NCI-H1417 (cell line): ENCODE measurements at places on chromosomes 4 and X.

GRCh38 chrX:102627640-102628039 is 23.6 kb upstream of the GPRASP1 start:
- no peak for DNase-seq

DNA sequence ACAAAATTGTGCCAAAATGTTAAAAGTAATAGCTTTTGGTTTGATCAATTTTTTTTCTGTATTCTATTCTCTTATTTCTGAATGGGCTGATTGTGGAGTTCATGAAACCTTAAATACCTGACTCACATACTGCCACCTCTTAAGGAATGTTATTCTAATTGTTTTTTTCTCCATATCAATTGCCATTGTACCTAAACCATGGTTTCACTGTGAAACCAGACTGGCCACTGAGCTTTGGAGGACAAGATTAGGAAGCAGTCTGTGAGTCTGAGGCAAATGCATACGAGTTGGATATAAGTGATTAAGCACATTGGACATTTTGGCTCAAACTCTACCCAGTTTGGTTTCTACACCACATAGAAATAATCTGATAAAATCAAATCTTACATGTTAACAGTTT is 184.0 kb downstream of the IQCM start:
- no peak for DNase-seq

- DNase-seq = peak; percentile 94
Observed at GRCh38 chr4:128812442-128813235, 3.1 kb downstream of the JADE1 start.

GRCh38 chr4:107832275-107832807 is 7.6 kb downstream of the SGMS2 start:
- no peak for DNase-seq

DNA sequence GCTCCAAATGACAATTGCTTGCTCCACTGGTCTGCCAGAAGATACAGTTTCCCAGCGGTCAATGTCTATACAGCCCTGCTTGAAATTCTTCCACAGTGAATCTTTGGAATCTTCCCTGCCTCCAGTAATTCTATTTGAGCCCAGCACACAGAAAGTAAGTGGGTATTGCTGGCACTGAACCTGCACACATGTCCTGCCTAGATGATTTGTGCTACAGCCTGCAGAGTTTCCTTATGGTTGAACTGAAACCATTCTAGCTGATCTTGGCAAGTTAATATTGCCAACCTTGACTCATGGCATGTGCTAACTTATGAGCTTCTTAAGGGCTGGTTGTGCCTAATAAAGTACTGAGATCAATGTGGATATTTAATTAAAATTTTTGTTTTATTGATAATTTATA is 553.8 kb upstream of the GNPDA2 start:
- no peak for DNase-seq

DNA sequence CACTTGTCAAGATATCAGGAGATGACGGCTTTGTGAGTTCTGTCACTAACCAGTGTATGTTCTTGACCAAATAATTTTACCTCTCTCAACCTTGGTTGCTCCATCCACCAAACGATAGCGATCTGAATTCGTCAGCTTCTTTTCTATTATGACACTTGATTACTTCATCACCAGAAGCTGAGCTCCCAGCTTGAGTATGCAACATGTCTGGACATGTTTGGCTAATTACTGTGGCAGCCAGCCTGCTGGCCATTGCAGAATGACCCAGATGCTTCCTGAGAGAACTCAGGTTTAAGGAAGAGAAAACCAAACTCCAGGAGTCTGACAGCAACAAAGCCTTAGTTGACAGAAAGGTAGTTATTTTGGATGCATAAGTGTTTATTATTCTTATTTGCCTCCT is 46.4 kb upstream of the PARM1 start:
- peak; percentile 90 for DNase-seq

- DNase-seq = no peak
Observed at GRCh38 chr4:48090621-48091020, 43.4 kb downstream of the TXK start.

GRCh38 chrX:130497531-130497930 is 95.7 kb downstream of the RBMX2 start:
- no peak for DNase-seq

GRCh38 chr4:48032721-48033120 is 16.1 kb downstream of the NIPAL1 start:
- DNase-seq = no peak

GRCh38 chrX:13535376-13536165 is 33.8 kb upstream of the EGFL6 start:
- DNase-seq = no peak

DNA sequence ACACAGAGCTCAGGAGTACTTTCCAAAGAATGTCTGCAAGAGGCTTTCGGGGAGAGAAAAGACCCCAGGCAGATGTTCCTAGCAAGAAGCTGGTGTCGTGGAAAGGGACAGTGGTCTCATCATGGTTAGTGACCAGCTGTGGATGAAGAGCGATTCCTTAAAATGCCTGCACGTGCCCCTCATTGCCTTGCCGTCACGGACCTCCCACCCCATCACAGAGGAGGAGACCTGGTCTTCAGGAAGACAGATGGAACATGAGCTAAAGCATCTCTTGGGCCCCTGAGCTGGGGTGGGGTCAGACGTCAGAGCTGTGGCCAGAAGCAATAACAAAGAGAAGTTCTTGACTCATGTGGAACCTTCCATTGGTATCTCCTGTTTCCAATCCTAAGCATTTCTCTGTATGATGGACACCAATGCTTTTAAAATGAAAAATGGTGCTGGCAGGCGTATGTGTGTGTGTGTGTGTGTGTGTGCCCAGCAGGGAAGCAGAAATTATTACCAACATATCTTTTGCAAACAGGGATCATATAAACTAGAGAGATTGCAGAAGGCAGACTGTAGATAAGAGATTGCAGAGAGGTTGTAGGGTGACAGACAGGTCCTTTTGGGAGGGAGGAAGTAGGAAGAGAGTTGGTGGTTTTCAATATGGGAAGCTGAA is 25.2 kb upstream of the ASMTL start:
- DNase-seq = no peak

GRCh38 chr4:123398853-123399626 is 2.4 kb downstream of the SPRY1 start:
- peak; percentile 42 for DNase-seq

GRCh38 chrX:47704736-47705135 is 45.8 kb upstream of the UXT start:
- no peak for DNase-seq

DNA sequence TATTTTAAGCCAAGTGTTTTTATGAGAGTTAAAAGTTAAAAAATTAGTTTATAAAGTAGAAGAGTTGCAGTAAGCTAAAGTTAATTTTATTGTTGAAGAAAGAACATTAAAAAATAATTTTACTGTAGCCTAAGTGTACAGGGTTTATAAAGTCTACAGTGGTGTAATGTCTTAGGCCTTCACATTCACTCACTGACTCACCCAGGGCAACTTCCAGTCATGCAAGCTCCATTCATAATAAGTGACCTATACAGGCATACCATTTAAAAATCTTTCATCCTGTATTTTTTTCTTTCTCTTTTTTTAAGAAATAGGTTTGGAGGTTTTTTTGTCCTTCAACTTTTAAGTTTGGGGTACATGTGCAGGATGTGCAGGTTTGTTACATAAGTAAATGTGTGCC is 87.9 kb upstream of the NR3C2 start:
- no peak for DNase-seq
